ENCODE measurements at places on chromosomes 12 and 14. TPM values are rescaled to one million over a fixed set of nuclear protein-coding genes. Genes with fewer than 3 reads are reported as not detected.

Gene SLC24A4
- total RNA-seq = 0.05 TPM

DNA sequence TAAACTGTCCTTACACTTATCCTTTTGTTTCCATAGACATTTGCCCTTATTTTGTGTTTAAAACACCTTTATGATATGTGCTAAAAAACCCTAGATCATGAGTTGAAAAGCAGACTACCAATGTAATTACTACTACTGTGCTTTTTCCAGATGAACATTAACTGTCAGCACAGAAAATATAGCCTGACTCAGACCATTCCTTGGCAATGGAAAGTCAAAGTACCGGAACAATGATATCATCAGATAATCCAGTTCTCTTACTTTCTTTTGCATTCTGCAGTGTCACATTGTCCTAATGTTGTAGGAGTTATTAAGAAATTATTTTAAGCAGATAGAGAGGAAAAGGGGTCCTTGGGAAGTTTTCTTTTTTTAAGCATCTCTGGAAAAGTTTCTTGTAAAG is 1189.0 kb upstream of the FLRT2 start:
- DNase-seq = no peak

- DNase-seq = no peak
These were observed 50.4 kb upstream of the RPH3A start for GRCh38 chr12:112741106-112741505.

DNA sequence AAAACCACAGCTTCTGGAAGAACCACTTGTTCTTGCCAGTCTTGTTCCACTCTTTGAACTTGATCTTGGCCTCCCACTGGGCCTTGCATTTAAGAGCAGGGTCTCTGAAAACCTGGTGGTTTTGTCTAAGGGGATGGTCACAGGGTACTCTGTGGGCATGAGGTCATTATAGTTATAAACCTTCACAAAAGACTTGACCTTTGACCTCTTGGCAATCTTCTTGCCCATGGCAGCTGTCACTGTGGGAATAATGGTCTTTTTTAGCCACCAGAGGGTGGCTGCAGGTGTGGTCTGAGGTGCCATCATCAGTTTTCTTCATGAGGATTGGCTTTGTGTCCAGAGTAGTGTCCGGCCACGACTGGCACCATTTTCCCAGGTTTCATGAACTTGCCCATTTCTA is 9.1 kb downstream of the ATP6V0A2 start:
- DNase-seq = no peak
